ENCODE measurements at places on chromosomes 12 and 14.

- DNase-seq, result no peak
Measured at GRCh38 chr12:20024194-20024593, 344.1 kb upstream of the PDE3A start.

DNA sequence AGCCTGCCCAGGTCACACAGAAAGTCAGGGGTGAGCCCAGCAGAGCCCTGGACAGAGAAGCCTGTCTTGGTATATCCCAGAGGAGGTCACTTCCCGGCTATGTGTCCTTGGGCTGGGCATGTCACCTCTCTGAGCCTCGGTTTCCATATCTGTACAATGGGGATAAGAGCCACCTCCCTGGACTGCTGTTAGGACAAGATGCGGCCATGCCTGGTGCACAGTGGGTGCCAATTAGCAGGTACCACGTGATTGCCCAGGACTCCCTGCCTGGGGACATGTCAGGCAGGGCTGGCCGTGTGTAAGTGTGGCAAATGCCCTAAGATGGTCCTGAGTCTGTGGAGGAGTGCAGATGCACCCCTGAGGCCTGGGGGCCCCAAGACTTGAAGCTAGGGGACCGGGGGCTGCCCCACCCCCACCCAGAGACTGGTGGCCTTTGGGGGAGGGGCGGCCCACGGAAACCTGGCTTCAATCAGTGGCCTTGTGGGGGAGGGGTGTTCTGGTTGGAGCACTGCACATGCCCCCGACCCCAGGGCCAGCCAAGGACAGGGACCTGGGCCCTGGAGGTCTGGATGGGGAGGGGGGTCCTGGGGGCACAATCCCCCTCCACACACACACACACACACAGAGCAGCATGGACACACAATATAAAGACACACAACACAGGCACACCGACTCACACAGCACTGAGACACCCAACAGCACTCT is 878 bp downstream of the TMEM119 start:
- DNase-seq, result no peak

DNA sequence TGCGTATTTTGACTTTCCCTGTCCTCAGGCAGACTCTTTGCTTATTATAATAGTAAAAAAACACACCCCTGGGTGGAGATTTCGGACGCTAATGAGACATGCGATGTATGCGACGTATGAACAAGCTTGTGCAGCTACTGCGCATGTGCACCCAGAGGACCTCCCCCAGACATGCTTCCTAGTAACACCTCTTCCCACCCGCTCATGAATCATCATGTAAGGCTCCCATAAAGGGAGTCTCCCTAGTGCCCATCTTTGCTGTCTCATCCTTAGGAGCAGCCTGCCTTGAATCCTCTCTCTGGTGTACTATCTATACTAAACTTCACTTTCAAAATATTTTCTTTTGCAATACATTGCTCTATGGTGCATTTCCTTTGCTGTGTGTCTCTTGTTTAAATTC is 210.1 kb downstream of the TMEM132D start:
- DNase-seq, result no peak

DNA sequence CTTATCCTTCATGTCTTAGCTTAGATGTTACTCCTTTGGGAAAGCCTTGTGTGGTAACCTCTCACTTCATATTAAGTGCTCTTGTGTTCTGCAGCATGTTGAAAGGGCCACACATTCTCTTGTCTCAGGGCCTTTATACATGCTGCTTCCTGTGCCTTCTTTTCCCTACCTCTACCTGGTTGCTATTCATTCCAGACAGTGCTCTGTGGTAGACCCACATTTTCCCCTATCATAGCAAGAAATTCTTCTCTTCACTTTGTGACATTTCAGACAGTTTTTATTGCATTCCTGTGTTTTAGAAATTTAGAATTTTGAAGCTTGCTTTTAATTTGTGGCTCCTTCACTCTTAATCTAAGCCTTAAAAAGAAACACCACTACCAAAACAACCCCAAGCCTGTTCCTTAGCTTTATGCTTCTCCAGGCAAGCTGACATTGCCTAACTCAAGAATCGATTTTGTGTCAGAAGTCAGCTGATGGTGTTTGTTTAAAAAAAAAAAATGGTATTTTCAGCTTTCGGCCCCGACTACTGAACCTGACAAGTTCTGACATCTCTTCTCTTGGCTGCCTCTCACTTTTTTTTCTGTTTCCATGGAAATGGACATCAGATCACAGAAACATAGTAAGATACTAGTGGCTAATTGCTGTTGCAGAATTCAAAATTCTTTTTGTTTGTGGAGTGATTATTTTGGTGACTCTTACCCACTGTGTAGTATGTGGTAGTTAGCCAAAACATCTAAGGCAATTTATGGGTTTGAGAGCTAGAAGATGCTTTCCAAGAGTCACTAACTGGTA is 156.3 kb downstream of the NUBPL start:
- DNase-seq, result no peak

DNA sequence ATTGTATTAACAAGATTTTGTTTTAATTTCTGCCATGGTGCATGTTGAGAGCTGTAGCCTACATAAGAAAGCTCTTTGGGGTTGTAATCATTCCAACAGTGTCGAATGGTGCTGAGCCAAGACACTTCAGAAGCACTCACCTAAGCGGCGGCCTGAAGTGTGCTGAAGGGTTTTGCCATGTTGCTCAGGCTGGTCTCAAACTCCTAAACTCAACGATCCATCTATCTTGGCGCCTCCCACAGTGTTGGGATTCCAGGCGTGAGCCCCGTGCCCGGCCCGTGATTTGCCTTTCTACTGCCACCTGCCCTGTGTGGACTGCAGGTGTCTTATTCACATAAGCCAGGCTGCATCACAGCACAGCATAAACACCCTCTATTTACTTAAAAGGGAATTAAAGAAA is 48.9 kb downstream of the AMN start:
- no peak for DNase-seq

GRCh38 chr14:68701001-68701741 is 91.7 kb downstream of the ZFP36L1 start:
- DNase-seq, result no peak

DNA sequence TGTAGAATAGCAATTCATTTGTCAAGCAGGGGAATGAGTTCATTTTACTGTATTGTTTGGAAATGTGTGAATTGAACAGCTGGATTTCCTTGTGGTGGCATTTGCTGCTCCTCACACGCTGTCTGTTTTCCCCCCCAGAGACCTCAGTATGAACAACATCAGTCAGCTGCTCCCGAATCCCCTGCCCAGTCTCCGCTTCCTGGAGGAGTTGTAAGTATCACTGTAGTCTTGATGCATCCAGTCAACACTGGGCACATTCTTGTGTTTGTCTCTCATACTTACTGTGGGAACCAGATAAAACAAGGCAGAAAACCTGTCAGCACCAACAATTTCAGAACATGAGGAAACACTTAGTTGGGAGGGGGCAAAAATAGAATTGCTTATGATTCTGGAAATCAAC is 64.9 kb downstream of the LGR5 start:
- no peak for DNase-seq

DNA sequence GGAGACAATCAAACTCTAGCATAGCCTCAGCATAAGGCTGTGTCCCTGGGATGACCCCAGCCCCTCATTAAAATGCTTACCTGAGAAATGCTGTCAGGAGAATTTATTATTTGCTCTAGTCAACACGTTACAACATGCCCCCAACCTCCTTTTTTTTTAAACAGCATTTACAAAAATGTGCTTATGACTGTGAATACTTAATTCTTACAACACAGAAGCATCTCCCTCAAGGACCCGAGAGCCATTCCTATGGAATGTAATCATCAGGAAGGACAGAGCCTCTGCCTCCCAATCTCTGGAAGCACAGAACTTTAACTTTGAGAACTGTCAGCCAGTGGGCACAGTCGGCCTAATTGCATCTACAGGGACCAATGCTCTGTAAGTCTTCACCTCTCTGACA is 136.6 kb upstream of the OVCH1 start:
- DNase-seq, result no peak

DNA sequence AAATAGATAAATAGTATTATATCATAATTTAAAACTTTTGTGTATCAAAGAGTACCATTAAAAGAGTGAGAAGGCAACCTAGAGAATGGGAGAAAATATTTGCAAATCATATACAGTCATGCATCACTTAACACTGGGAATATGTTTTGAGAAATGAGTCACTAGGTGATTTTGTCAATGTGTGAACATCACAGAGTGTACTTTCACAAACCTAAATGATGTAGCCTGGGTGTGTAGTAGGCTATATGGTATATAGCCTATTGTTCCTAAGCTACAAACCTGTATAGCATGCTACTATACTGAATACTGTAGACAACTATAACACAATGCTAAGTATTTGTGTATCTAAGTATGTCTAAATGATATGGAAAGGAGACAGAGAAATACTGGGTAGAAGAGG is 48.0 kb upstream of the ARID2 start:
- no peak for DNase-seq
